Bronchus fibroblast of lung (primary cell): ENCODE measurements at places on chromosomes 4 and X. TPM values are rescaled to one million over a fixed set of nuclear protein-coding genes. Genes with fewer than 3 reads are reported as not detected.

KCNE5 gene
- 0.15 TPM in 1 of 2 replicates, not detected in the other for total RNA-seq

MGST2 gene
- 15.0 and 16.3 TPM in 2 replicates for total RNA-seq

TBX22 gene
- not detected in 2 replicates for total RNA-seq

MAGEA8 gene
- not detected in 2 replicates for total RNA-seq

SHROOM4 gene
- 0.59 and 0.84 TPM in 2 replicates for total RNA-seq

VCX3B gene
- not detected in 2 replicates for total RNA-seq

PLXNB3 gene
- 4.2 and 5.8 TPM in 2 replicates for total RNA-seq

TRAM1L1 gene
- 3.9 and 4.4 TPM in 2 replicates for total RNA-seq

AMBN gene
- total RNA-seq, result not detected in 2 replicates

NSUN7 gene
- 0.67 and 0.74 TPM in 2 replicates for total RNA-seq

MAGEC1 gene
- not detected in 2 replicates for total RNA-seq

PDCL2 gene
- not detected in 2 replicates for total RNA-seq

REPS2 gene
- total RNA-seq, result 0.74 and 1.0 TPM in 2 replicates

CACNA1F gene
- total RNA-seq, result not detected in 2 replicates

FABP2 gene
- not detected in 2 replicates for total RNA-seq

RAB33B gene
- total RNA-seq, result 4.9 and 5.5 TPM in 2 replicates

PKD2 gene
- total RNA-seq, result 13.2 and 17.7 TPM in 2 replicates

ADH1A gene
- total RNA-seq, result not detected in 2 replicates

AFF2 gene
- total RNA-seq, result 0.15 and 0.17 TPM in 2 replicates

MAGEE1 gene
- total RNA-seq, result under 0.01 and 0.17 TPM in 2 replicates

SPIN2A gene
- 0.15 and 0.67 TPM in 2 replicates for total RNA-seq

HEPH gene
- 5.2 and 7.1 TPM in 2 replicates for total RNA-seq

PAK3 gene
- total RNA-seq, result 0.17 and 0.74 TPM in 2 replicates

CLDN22 gene
- not detected in 2 replicates for total RNA-seq

WAS gene
- total RNA-seq, result 0.17 and 0.89 TPM in 2 replicates

KLHL2 gene
- 9.1 and 9.8 TPM in 2 replicates for total RNA-seq

PF4V1 gene
- not detected in 2 replicates for total RNA-seq

FGFBP1 gene
- total RNA-seq, result not detected in 2 replicates

DRD5 gene
- not detected in 2 replicates for total RNA-seq
